ENCODE measurements at places on chromosomes 1 and 21.
A peak's percentile ranks its signal among the peaks of the same experiment; 100 is the strongest.

DNA sequence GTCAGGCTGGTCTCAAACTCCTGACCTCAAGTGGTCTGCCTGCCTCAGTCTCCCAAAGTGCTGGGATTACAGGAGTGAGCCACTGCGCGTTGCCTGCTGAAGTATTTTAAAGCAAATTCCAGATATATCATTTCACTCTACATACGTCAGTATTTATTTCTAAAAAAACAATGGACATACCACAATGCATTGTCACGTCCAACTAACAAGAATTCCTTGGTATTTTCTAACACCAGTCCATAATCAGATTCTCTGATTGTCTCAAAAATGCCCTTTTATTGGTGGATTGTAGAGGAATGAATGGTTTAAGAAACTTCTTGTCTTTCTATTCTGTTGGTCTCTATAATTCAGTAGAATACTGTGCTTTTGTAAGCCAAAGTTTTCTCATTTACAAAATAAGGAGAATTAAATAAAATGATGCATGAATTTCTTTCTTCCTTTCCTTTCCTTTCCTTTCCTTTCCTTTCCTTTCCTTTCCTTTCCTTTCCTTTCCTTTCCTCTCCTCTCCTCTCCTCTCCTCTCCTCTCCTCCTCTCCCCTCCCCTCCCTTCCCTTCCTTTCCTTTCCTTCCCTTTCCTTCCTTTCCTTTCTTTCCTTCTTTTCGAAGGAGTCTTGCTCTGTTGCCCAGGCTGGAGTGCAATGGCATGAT, 55.8 kb downstream of the VPS13D start:
- DNase-seq, result no peak

GRCh38 chr1:28129150-28129549, 40.7 kb upstream of the EYA3 start:
- no peak for DNase-seq

GRCh38 chr1:59110271-59110670, 186.6 kb upstream of the FGGY start:
- no peak for DNase-seq

DNA sequence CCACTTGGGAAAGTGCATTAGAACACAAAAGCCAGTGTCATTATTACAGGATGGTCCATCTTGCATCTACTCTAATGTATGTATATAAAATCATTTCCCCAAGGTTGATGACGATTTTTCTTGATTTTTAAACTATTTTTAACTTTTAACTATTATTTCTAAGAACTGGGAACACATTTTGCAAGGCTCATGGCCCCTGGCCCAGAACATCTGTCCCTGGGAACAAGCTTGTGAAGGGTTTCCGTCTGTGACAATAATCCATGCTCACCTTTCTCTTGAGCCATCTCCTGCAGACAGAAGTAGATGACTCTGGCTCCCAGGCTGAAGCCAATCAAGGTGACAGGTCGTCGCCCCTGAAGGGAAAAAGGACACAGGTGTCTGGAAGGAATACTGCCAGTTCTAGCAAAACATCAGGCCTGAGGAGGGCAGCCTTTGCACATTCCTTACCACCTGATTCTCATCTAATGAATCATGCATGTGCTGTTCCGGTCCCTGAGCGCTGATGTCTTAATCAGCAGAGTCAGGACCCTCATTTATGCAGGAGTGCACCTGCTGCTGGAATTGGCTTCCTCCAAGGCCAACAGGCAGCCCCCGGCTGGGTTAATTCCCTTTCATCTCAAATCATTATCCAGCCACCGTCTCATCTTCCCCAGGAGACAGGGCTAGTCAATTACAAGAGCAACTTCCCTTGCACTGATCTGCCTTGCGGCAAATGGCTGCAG, 62.5 kb downstream of the TMCO4 start:
- DNase-seq, result peak; percentile 57

- DNase-seq, result peak; percentile 41
Measured at GRCh38 chr1:228464487-228464983, 22.6 kb upstream of the RNF187 start.

DNA sequence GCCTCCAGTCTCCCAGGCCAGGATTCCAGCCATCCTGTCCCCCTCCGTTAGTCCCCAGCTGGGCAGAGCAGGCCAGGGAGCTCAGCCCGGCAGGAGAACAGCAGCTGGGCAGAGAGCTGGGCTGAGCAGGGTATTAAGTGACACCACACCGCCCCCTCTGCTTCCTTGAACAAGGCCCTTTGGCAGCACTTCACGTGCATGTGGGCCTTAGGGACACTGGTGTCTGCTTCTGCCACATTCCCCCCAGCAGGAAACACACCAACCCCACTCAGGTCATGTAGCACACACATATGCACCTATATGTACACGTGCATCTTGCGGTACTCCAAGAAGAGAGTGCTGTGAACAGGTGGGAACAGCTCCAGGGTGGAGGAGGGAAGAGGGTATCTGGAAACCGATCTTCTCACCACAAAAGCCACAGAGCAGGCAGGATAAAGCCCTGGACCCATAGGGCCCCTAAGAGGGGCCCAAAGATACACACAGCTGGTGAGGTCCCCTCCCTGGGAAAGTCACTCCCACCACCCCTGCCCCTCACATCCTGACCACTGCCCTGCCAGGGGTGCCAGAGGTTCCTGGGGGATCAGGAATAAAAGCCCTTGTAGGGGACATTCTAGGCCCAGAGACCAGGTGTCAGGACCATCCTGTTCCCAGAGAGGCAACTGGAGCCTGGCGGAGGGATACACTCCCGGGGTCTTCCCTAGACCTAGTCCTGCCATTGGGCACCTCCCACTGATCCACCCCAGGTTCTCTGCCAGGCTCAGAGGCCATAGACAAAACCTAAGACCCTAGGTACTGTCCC, 4.5 kb downstream of the EPHA2 start:
- peak; percentile 74 for DNase-seq

- no peak for DNase-seq
Measured at GRCh38 chr1:68136187-68136586, 85.8 kb upstream of the DIRAS3 start.

DNA sequence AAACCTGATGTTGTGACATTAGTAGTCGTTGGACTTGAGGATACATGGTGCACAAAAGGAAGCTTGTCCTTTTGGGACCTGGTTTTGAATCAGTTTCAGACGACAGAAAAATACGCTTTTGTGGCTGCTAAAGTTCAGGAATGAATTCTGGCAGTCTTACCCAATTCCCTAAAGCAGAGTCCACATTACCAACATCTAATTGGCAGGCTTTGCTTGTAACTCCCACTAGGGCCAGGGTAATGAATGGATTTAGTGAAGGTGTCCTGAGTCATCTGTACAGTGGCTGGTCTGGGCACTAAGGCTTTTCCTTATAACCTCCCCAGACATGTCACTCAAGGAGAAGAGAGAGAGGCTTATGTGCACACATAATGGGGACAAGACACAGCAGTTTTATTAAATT, 66.2 kb upstream of the RNPC3 start:
- DNase-seq, result no peak

- peak; percentile 89 for DNase-seq
Measured at GRCh38 chr1:198676253-198676652, 37.4 kb downstream of the PTPRC start.

GRCh38 chr1:24110642-24111261, 1.2 kb downstream of the MYOM3 start:
- DNase-seq, result no peak

GRCh38 chr1:119475866-119476439, 31.1 kb upstream of the HSD3B1 start:
- peak; percentile 20 for DNase-seq

GRCh38 chr21:23664193-23664694, 1943.0 kb downstream of the MRPL39 start:
- no peak for DNase-seq

GRCh38 chr1:85806236-85806965, 98.2 kb upstream of the ZNHIT6 start:
- DNase-seq, result peak; percentile 4

GRCh38 chr1:165648919-165649572, 18.0 kb downstream of the MGST3 start:
- no peak for DNase-seq

GRCh38 chr1:224331824-224332223, 1.9 kb upstream of the NVL start:
- DNase-seq, result no peak

GRCh38 chr1:78587211-78587610, 33.0 kb upstream of the IFI44L start:
- no peak for DNase-seq

DNA sequence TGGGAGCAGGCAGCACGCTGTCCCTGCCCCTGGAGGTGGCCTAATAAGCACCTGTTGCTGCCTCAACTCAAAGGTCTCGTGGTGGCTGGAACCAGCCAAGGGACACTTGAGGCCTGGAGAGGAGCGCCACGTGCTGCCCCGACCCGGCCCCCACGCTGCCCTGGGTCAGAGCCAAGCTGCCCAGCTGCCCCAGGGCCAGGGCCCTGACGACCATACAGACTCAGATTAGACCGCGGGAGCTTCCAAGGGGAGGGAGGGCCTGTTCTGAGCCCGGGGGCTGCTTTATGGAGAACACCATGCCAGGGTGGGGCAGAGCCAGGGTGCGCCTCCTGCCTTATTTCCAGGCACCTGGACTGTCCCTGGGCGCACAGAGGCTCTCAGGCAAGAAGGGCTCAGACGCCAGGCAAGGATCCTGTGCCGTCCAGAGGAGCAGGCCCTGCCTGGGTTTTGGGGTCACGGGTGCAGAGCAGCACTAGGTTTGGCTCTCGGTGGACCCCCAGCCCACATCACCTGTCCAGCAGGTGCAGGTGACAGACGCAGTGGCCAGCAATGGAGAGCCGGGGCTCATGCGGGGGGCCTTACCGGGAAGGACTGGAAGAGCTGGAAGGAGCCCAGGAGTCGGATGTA, 18.6 kb downstream of the KRTAP10-1 start:
- DNase-seq, result no peak

- no peak for DNase-seq
Measured at GRCh38 chr1:185804206-185804605, 70.0 kb downstream of the HMCN1 start.

GRCh38 chr1:107100331-107100984, 40.4 kb upstream of the NTNG1 start:
- DNase-seq, result no peak

GRCh38 chr1:29237852-29238619, 1.7 kb downstream of the PTPRU start:
- no peak for DNase-seq

DNA sequence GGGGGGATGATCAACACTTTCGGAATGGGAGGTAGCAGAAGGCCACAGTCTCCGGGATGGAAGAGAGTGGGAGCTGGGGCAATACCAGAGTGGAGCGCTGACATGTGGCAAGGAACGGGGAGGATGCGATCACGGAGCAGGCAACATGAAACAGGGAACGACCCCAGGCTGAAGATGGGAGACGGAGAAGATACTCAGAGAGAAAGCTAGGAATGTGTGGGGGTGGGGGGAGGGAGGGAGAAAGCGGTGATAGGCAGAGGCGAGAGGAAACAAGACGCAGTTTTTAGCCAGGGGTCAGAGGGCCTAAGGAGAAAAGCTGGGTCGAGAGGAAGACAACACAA, 577 bp downstream of the RAB3GAP2 start:
- peak; percentile 18 for DNase-seq

DNA sequence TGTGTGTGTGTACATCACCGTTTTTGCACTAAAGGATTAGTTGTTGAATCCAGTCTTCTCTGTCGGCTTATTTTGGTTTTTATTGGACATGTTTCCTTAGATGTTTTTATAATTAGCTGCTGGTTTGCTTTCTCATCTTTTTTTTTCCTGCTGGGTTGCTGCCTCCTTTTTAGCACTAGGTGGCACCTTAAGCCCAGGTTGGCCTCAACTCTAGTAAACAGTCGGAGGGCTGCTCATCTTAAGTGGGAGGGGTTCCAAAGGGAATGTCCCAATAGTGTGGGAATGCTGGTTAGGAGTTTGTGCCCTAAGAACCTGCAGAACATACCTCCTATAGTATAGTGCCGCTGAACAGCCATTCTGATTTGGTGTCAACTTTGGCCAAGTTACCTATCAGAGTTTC, 570.1 kb upstream of the CXADR start:
- DNase-seq, result peak; percentile 43

DNA sequence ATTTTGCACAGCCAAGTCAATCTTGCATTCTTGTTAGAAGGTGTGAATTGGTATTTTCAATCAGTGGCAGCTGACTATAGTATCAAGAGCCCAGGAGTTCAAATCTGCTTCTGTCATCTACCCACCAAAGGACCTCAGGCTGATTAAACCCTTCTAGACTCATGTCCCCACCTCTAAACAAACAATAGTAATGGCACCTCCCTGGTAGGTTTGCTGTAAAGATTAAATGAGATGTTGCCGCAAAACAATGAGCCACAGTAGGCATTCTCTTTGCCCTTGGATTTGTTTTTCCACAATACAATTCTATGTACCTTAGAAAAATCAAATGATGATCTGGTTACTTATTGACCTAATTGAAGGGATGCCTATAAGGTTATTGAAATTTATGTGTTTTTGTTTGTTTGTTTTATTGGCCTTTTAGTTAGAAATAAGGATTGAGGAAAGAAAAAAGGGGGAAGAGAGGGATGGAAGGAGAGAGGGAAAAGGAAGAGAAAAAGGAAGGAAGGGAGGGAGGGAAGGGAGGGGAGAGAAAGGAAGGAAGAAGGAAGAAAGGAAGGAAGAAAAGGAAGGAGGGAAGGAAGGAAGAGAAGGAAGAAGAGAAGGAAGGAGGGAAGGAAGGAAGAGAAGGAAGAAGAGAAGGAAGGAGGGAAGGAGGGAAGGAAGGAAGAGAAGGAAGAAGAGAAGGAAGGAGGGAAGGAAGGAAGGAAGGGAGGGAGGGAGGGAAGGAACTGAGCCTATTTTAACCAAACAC, 110.7 kb downstream of the ETS2 start:
- no peak for DNase-seq

- no peak for DNase-seq
Measured at GRCh38 chr1:5396593-5396992, 595.6 kb downstream of the NPHP4 start.

DNA sequence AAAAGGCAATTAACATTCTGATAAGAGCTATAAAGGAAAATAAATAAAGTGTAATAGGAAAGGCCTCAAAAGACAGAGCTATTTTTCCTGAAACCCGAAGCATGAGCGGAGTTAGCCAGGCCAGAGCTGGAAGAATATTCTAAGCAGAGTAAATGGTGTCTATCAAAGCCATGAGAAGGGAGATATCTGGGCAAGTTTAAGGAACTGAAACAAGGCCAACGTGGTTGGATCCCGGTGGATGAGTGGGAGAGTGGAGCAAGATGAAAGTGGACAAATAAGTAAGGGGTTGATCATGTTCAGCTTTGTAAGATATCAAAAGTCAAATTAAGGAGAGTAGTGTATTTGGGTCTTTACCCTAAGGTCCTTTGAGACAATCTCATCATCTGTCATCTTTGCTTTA, 234.0 kb downstream of the TM2D1 start:
- DNase-seq, result no peak

DNA sequence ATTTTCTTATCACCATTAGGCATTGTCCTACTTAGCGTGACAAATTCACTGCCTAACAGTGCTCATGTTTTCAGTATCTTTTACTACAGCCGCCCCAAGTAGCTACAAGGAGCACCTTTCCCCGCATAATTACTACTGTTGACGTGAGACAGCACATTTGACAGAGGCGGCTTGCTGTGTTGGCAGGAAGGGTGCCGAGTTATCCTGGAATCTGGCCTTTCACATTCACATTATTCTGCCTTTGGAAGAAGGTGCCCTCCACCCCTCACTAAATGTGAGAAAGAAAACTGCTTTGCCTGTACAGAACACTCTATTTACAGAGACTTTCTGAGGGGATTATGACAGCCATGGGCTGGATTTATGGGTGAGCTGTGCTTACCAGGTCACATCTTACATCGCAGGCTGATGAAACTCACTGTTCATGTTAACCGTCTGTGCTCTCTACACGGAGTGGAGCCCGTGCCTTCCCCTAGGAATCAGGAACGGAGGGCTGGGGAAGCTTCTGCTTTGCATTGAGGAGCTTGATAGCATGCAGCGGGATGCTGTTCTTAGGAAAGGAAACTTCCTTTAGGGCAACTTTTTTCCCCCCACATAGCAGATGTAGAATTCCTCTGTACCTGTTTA, 148.0 kb upstream of the ZRANB2 start:
- DNase-seq, result no peak

GRCh38 chr1:77950873-77951272, 28.0 kb downstream of the FUBP1 start:
- DNase-seq, result no peak
